ENCODE measurements at places on chromosomes 12 and 14. TPM values are rescaled to one million over a fixed set of nuclear protein-coding genes. Genes with fewer than 3 reads are reported as not detected.

The ADGRD1 gene
- 5.8 TPM for total RNA-seq

The TPPP2 gene
- total RNA-seq: 1.6 TPM

The TUBA1C gene
- total RNA-seq: 102 TPM

The BDKRB2 gene
- 0.19 TPM for total RNA-seq

GRCh38 chr12:124279846-124280360 is 15.0 kb upstream of the RFLNA start:
- no peak for DNase-seq

DNA sequence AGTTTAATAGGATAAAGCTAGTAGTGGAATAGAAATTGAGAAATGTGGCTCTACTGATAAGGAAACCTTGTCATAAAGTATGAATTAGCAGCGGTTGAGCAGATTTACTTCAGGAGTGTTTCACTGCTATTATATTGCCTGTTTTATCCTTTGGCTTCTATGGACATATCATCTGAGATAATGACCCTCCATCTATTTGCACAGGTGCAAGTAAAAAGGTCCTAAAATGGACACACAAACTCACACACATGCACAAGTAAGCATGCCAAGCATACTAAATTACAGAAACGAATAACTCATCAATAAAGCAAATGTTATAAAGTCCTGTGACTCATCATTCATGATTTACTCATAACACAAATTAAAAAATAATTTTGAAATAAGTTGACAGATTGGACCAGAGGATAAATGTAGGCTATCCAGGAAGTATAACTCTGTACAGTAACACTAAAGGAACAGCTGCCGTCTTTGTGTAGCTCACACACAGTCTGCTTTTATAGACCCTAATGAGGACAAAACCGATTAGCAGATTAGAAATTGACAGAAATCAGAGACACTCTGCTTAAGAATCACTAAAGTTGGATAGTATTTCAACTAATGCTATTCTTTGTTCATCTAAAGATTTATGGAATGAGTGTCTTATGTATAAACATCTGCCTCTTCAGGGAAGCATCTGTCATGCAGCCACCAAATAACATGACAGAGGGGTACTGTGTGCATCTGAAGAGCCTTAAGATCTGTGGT is 73.9 kb downstream of the SYT1 start:
- DNase-seq: no peak

GRCh38 chr14:45112896-45113781 is 21.1 kb downstream of the FKBP3 start:
- no peak for DNase-seq

DNA sequence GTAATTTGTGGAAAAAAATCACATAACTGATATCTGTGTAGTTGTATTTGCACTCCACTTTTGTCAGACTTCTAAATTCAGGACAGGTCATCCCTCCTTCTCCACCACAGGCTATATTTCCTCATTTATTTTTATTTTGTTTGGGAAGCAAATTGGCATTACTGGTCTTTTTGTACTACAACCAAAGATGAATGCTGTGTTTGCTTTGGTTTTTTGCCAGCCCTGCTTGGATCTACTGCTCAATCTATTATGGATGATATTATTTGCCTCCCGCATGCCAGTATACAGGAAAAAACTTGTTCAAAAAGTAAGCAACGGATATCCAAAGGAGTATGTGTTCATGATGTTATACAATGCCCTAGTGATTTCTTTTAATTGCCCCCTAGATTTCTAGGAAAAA is 948.8 kb downstream of the TRHDE start:
- DNase-seq: no peak

GRCh38 chr12:127943481-127944210 is 323.3 kb upstream of the TMEM132C start:
- no peak for DNase-seq

GRCh38 chr12:91216871-91217270 is 34.3 kb upstream of the DCN start:
- no peak for DNase-seq

DNA sequence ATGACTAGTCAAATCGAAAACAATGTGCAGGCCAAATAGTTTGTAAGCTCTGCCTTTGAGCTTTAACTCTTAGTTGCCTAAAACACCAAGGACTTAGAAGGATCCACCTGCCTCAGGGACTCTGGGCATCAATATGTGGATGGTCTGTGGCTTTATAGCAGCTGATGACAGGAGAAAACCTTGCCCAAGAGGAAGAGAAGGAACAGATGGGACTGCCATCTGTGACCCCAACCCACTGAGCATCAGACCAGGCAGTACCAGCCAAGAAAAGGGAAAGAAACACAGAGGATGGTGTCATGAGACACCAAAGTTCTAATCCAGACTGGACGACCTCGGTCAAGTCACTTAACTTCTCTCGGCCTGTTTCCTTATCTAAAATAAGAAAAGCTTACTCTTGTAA is 12.7 kb downstream of the TGFB3 start:
- no peak for DNase-seq

GRCh38 chr14:32820682-32821081 is 118.0 kb upstream of the NPAS3 start:
- no peak for DNase-seq

DNA sequence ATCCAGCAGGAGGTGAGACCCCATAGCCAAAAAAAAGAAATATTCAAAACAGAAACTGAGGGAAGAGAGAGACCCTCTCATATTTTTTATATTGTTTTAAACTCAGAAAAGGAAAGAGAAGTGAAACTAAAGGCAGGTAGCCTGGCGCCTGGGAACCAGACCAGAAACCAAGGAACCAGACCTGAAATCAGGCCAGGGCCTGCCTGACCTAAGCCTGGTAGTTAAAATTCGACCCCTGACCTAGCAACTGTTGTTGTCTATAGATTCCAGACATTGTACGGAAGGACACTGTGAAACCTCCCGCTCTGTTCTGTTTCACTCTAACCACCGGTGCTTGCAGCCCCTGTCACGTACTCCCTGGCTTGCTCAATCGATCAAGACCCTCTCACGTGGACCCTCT is 38.5 kb upstream of the CD163 start:
- DNase-seq: no peak

DNA sequence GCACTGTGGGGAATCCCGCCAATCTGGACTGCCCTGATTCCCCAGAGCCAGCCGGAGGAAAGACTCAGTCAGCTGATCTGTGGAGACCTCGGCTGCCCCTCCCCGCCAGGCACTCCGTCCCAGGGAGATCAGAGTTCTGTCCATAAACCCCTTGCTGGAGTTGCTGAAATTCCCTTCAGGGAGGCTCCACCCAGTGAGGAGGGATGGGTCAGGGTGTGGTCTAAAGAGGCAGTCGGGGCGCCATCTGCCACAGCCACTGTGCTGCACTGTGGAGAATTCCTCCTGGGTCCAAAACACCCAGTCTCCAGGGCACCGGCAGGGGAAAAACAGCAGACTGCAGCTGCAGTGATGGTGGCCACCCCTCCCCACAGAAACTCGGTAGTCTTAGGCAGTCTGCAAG is 1922.3 kb upstream of the FLRT2 start:
- DNase-seq: no peak

- no peak for DNase-seq
Observed at GRCh38 chr14:20631880-20632389, 9.6 kb downstream of the OR6S1 start.

DNA sequence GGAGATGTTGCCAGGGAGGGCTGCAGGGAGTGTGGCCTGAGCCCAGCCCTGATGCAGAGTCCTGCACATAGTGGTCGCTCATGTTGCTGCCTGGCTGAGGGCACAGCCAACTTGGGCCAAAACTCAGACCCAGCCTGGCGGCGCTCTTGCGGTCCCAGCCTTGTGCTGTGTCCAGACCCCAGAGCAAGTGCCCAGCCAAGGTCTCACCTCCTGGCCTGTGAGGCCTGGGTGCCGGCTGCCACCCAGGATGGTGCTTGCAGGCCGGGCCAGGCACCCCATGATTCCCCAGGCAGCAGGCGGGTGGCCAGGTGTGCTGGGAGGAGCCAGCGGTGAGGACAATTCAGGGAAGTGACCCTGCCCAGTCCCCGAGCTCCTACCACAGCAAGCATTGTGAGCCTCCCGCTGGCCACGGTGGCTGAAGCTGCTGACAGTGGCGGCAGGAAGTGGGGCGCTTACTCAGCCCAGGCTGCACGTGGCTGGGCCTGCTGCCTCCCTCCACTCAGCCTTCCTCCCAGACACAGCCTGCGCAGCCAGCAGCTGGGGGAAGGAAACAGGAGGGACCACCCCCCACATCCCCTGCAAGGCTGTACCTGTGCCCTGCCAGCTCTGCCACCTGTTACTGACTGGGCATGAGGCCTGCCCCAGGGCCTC is 17.7 kb upstream of the PGF start:
- no peak for DNase-seq

- no peak for DNase-seq
Observed at GRCh38 chr12:92233346-92234015, 87.8 kb upstream of the BTG1 start.

DNA sequence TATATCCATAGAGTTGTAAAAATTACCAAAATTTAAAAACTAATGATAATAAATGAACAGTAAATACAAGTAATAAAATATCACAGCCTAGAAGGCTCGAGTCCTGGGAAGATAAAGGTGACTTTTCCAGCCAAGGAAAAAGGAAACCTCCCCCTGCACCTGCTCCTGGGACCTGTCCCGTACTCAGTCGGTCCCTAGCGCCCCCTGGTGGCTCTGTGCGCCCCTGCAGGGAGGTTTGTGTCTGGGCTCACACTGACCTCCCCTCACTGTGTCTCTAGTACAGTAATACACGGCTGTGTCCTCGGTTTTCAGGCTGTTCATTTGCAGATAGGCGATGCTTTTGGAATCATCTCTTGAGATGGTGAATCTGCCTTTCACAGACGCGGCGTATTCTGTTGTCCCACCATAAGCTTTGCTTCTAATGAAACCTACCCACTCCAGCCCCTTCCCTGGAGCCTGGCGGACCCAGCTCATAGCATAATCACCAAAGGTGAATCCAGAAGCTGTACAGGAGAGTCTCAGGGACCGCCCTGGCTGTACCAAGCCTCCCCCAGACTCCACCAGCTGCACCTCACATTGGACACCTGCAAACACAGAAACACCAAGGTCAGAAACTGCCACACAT is 1030.4 kb downstream of the TMEM121 start:
- DNase-seq: peak; percentile 56

- no peak for DNase-seq
Observed at GRCh38 chr14:96167224-96168148, 37.2 kb upstream of the BDKRB2 start.

- DNase-seq: no peak
Observed at GRCh38 chr14:96149131-96149530, 55.5 kb upstream of the BDKRB2 start.

DNA sequence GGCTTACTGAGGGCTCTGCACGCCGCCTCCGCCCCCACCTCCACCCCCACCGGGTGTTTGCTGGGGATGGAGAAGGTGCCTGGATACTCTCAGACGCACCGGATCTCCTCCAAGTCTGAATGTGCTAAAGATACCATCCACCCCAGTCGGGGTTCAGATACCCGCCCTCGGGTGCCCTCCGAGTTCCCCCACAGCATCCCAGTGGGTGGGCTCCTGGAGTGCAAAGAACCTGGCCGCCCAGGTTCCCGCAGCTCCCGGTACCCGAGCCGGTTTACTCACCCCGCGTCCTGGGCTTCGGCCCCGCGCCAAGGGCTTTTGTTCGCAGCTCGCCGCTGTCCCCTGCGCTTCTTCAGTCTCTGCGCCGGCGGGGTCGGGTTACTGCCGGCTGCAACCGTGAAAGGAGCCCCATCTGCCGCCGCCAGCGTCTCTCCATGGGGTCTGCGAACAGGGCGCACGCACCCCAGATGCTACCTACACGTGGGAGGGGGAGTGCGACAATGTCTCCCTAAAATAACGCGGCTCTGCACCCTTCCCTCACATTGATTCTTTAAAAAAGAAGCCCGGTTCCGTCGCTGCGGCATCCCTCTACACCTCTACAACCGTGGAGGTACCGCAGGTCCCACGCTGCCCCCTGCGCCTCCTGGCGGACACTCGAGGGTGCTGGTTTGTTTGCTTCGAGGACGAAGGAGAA is at the start of gene CCDC177:
Gene CCDC177, minus strand, starts transcription at position 609 of the 691 bp plus-strand sequence. CDS start 1,249 bp downstream, outside the sequence.
- DNase-seq: peak; percentile 64

GRCh38 chr12:94062796-94063635 is 85.4 kb upstream of the PLXNC1 start:
- DNase-seq: no peak

- DNase-seq: no peak
Observed at GRCh38 chr14:49849213-49849847, 3.3 kb downstream of the NEMF start.

DNA sequence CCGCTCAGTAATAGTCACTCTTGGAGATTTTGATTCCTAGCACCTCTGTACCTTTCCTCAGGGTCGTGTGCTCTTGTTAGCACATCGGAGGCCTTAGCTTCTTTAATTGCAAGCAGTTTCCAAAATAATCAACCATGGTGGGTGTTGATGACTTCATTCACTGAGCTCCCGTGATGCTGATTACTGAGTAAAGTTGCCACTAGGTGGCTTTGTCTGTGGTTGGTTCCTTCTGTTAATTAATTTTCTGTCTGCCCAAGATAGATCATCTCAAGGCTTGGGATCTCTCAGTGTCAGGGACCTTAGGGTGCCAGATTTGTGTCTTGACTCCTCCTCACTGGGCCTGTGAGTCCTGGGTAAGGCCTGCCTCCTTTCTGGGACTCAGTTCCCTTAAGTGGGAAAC is 54.3 kb downstream of the PTPN11 start:
- no peak for DNase-seq

DNA sequence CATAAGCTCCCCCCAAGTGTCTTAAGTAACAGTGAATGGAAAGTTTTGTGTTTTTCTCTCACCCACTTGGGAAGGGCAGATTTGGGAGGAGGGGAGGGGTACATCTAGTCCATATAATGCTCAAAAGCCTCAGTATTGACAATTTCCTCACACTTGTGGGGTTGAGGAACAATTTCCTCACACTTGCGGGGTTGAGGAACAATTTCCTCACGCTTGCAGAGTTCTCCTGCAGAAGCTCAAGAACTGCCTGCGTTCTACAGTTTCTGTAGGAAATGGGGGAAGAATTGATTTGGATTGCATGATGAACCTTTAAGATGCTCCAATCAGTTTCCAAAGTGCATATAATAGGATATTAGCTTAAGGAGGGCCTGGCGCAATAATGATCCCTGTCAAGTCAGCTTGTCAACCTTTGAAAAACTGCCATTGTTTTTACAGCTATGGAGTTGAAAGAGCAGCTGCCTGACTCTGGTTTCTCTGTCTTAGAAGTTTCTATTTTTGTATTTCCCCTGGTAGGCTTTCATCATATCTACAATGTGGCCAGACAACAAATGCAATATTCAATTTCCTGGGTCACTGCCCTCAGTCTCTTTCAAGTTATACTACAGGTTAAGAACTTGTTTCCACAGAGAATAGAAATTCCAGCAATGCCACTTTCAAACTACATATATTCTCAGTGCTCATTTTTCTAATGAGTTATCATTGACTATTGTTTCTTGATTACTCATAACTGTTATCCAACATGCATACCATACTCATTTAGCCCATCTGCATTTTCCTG is 66.5 kb downstream of the PLEKHG7 start:
- no peak for DNase-seq

DNA sequence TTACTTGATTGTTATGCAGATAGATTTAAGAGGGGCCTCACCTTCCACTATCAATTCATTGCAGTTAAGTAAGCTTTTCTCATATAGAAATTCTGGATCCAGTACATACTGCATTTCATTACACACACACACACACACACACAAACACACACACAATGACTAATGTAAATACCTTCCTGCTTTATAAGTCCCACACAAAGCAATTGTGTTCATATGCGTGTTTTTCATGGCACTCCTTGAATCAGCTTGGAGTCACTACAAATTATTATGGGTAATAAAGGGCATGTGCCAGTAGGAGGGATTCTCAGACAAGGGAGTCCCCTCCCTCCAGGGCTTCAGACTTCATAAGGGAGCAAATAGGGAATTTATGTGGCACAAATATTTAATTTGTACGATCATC is 4.5 kb downstream of the MIPOL1 start:
- DNase-seq: no peak

- no peak for DNase-seq
Observed at GRCh38 chr12:116319233-116319897, 41.9 kb upstream of the MED13L start.

- no peak for DNase-seq
Observed at GRCh38 chr14:79598339-79598738, 613.0 kb downstream of the DIO2 start.
